HT1080 (cell line): ENCODE measurements at places on chromosomes 7 and 10. TPM values are rescaled to one million over a fixed set of nuclear protein-coding genes. Genes with fewer than 3 reads are reported as not detected.

Gene TCTN3
- 24.0 and 33.0 TPM in 2 replicates for total RNA-seq

Gene NRAP
- total RNA-seq = not detected in 2 replicates

Gene PVRIG
- total RNA-seq = not detected in 2 replicates

Gene ZNF488
- 0.10 and 0.11 TPM in 2 replicates for total RNA-seq

Gene NXPH1
- not detected in 2 replicates for total RNA-seq

Gene TRPV6
- total RNA-seq = not detected in 2 replicates

Gene CTAGE6
- not detected in 2 replicates for total RNA-seq

Gene FZD1
- total RNA-seq = 6.2 and 8.5 TPM in 2 replicates

Gene PRPS1L1
- total RNA-seq = not detected in 2 replicates

Gene ENKUR
- total RNA-seq = 0.26 and 0.53 TPM in 2 replicates

Gene LMOD2
- total RNA-seq = not detected in 2 replicates

Gene OR6V1
- total RNA-seq = not detected in 2 replicates

Gene TAS2R41
- total RNA-seq = not detected in 2 replicates

Gene NUDT5
- 139 and 144 TPM in 2 replicates for total RNA-seq
